ENCODE measurements at places on chromosomes 2 and 18.
A peak's percentile ranks its signal among the peaks of the same experiment; 100 is the strongest.

DNA sequence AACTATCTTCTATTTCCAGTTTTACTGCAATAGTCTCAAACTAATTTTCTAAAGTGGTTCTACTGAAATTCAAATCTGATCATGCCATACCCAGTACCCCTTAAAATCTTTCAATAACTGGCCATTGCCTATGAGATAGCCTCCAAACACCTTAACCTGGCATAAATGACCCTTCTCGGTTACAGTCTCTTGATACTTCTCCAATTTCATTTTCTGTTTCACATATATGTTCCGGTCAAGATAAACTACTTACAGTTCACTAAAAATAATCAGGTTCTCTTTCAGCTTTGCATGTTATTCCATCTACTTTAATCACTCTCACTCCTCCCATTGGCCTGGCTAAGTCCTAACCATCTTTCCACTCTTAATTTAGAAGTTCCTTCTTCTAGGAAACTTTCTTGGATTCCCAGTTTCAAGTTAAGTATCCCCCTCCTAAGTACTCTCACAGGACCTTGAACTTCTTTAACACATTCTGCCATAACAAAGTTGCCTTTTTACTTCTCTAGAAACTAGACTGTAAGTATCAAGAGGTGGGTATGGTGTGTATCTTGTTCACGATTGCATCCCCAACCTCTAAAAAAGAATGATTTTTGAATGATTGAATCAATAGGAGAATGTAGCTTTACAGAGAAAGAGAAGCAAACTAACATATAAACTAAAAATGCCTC lies 110.2 kb upstream of the RBBP8 start:
- no peak for DNase-seq

GRCh38 chr2:113370478-113371091 lies 66.9 kb upstream of the ZNG1B start:
- peak; percentile 64 for DNase-seq

DNA sequence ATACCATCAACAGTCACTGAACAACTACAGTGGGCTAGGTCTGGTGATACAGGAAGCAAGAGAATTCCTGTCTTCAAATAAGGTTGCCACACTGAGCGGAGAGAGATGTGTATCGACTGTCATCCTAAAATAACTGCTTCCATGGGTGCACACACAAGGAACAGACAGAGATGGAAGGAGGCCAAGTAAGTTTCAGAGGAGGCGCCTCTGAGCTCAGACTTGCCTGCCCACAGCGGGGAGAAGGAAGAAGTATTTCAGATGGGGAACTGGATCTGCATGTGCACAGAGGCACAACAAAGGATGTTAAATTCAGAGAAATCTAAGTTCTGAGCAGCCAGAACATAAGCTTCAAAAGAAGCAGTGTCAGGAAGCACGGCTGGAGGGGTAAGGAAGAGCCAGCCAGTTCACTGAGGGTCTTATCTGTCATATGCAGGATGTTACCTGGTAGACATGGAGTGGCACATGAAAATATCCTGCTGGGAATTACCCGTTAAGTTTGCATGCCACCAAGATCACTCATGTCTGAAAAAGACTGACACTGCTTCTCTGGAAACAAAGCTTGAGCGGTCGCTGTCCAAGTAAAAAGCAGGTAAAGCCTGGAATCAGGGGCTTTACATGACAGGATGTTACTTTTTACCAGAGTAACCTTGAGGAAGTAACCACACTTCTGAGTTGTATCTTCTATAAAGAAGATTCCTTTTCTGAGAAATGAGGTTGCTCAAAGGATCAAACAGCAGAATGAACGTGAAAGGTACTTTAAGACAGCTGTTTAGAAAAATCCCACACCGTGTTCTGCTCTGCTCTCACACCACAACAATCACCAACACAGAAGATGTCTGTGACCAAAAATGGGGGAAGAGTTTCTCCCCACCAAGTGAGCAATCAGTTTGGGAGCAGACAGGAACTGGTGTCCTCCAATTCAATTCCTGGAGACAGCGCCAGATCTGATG lies 260.2 kb downstream of the NBAS start:
- DNase-seq: no peak

DNA sequence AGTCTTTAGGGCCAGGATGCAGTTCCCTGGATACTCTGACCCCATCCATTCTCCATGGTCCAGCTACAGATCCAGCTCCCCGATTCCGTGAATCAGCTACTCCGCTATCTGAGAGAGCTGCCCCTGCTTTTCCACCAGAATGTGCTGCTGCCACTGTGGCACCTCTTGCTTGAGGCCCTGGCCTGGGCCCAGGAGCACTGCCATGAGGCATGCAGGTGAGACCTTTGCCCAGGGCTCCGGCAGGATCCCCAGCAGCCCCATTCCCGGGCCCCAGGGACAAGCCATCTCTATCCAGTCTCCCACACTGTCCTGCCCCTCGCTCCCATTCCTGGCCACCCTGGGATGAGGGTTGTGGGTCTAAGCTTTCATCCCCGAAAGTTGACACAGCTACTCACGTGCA lies 7.5 kb downstream of the TMEM214 start:
- no peak for DNase-seq

DNA sequence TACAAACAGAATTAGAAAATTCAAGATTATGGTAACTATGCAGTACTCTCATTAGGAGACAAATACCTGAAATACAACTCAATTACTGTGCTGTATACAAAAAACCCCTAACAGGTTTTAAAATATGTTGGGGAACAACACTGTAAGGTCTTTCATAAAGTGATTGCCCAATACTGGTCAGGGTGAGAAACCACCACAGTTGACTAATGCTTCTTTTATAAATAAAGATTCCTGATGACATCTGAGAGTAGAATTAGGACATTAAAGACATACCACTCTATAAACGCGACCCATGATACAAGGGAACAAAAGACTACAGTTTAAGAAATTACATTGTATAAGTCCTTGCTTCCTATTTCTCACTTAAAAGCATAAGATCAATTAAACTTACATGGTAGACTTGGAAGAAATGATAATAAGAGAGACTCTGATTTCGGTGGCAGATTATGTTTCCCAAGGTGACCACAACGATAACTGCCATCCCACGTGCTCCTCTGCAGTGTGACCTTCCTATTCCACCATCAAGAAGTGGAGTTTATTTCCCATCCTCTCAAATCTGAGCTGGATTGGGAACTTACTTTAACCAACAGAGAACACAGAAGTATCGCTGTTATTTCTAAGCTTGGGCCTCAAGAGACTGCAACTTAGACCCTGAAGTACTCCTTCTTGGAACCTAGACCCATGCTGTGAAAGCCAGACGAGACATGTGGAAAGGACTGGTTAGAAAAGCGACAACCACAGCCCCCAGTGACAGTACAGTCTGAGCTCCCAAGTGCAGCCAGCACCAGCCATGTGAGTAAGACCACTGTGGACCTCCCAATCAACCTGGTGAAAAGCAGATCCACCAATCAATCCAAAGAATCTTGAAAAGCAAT lies 52.3 kb downstream of the ZNF521 start:
- DNase-seq: no peak

DNA sequence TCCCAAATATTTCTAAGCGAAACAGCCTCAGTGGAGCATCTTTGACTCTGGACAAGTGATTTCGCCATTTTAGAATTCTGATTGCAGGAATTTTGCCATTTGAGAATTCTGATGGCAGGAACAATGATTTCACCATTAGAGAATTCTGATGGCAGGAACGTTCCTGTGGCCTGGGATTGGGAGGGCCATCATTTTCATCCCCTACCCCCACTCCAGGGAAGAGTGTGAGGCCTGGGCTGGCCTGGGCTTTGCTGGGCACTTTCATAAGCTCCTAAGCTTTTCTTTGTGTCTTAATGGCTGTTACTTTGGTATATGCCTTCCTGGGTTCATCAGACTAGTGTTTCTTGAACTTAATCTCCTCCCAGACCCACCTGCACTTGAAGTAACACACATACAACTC lies 129.3 kb upstream of the EPAS1 start:
- no peak for DNase-seq
